Esophagus squamous epithelium (tissue), 5 donors: ENCODE measurements at places on chromosomes 4 and X.
A peak's percentile ranks its signal among the peaks of the same experiment; 100 is the strongest.

DNA sequence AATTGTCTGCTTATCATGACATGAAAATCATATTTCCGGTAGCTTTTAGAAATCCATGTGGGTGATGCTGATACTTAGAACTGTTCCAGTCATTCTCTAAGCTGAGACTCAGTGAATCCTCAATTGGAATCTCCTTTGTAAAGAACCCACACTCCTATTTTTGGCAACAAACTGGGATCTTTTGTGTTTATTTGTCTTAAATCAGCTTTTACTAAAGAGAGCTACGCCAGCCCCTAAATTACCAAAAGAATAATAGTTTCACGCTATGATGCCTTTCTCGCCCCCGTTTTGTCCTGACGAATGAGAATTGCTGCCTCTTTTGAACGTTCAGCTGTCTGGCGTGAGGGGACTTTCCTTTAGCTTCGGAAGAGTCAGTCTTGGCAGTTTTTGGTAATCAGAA lies 195.9 kb downstream of the SHOX start:
- no peaks in the 10 kb centered on the region for H3K27me3 ChIP-seq
- DNase-seq, result no peak
- no peaks in the 10 kb centered on the region for H3K4me1 ChIP-seq
- H3K4me3 ChIP-seq, result no peak overlapping the region
- no peak overlapping the region for H3K27ac ChIP-seq

GRCh38 chrX:9312922-9313867 lies 151.7 kb upstream of the TBL1X start:
- no peaks in the 10 kb centered on the region for H3K27me3 ChIP-seq
- no peak overlapping the region for H3K4me3 ChIP-seq
- H3K27ac ChIP-seq, result no peak overlapping the region
- H3K36me3 ChIP-seq, result no peaks in the 10 kb centered on the region
- no peaks in the 10 kb centered on the region for H3K4me1 ChIP-seq

GRCh38 chr4:8201321-8201781 lies 2.3 kb downstream of the SH3TC1 start:
- peak overlapping the region; percentile 93 for H3K27ac ChIP-seq
- H3K36me3 ChIP-seq, result no peaks in the 10 kb centered on the region
- H3K4me1 ChIP-seq, result peaks cover 55% of the 10 kb centered on the region
- no peaks in the 10 kb centered on the region for H3K27me3 ChIP-seq
- H3K4me3 ChIP-seq, result peak overlapping the region; percentile 74

DNA sequence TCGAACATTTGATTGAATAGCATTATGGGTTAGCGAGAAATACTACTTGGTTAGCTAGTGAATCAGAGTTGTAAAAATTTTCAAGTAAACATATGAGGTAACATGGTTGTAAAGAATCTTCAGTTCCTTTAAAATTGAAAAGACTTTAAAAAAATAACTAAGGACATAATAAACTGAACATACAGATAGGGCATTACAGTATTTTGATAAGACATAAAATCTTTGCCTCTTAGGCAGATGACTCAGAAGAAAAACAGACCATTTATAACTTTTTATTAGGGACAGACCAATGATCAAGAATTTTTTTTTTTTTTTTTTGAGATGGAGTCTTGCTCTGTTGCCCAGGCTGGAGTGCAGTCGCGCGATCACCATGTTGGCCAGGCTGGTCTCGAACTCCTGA lies 43.1 kb downstream of the PNMA5 start:
- peaks cover 75% of the 10 kb centered on the region for H3K36me3 ChIP-seq
- H3K27ac ChIP-seq, result no peak overlapping the region
- no peaks in the 10 kb centered on the region for H3K27me3 ChIP-seq
- no peaks in the 10 kb centered on the region for H3K4me1 ChIP-seq
- no peak for DNase-seq

GRCh38 chr4:145295547-145295946 lies 115.2 kb upstream of the OTUD4 start:
- no peaks in the 10 kb centered on the region for H3K27me3 ChIP-seq
- no peak overlapping the region for H3K4me3 ChIP-seq
- H3K4me1 ChIP-seq, result no peaks in the 10 kb centered on the region

DNA sequence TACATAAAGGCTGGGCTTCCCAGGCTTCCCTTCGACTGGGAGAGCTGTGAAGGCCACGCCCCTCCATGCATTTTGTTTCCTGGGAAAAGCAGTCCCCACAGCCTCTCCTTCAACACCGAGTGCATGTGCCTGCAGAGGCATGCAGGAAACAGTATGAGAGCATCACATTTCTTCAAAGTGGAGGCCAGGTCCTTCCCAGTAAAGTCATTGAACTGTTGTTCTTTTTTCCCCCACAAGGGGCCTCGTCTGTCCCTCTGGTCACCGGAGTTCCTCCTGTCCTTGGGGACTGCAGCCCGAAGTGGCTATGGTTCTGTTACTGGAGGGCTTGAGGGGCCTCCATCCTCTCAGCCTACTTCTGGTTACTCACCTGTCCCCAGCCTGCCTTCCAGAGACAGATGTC lies 56.0 kb downstream of the RAI2 start:
- H3K4me3 ChIP-seq, result no peak overlapping the region
- no peak overlapping the region for H3K27ac ChIP-seq
- no peaks in the 10 kb centered on the region for H3K4me1 ChIP-seq
- no peaks in the 10 kb centered on the region for H3K27me3 ChIP-seq
- no peaks in the 10 kb centered on the region for H3K36me3 ChIP-seq

DNA sequence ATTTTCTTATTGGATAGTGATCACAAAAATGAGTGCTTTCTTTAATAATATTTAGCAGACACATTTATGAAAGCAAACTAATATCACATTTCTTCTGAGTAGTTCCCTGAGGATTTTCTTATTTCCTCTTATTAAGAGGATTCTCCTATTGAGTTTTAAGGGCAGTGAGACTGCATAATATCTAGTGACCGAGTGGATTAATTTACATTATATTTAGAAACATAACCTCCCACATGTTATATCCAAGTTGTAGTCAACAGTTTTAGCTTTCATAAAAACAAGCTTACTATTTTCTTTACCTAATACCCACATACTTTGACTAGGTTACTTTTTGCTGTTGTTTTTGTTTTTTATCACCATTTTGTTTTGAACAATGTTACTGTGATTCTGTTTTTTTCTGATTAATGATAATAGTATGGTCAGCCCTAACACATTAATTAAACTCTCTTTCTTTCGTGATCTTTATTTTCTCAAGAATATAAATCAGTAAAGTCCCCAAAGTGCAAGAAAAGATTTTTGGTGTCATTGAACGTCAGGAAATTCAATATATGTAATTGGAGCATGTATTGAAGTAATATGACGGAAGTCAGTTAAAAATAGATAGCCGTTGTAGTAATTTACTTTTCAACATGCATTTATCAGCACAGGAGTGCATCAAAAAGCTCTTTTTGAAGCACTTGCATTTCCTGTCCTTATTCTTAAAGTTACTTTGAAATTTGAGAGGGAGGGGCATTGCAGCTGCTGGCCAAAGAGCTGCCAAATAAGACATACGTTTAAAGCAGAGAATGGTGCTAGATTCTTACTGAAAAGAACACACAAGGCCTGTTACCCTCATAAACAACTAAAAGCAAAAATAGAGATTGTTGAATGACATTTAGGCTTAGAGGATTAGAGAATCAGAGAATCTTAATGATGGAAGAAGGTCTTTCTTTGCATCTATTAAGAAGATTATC lies 25.2 kb downstream of the DDIT4L start:
- no peaks in the 10 kb centered on the region for H3K27me3 ChIP-seq
- no peaks in the 10 kb centered on the region for H3K36me3 ChIP-seq
- no peak overlapping the region for H3K27ac ChIP-seq
- no peak overlapping the region for H3K4me3 ChIP-seq
- no peaks in the 10 kb centered on the region for H3K4me1 ChIP-seq
- DNase-seq, result no peak

- H3K27ac ChIP-seq, result no peak overlapping the region
- no peaks in the 10 kb centered on the region for H3K36me3 ChIP-seq
- H3K27me3 ChIP-seq, result no peaks in the 10 kb centered on the region
- H3K4me1 ChIP-seq, result peaks cover 15% of the 10 kb centered on the region
- DNase-seq, result no peak
These were observed 147.2 kb upstream of the BCOR start for GRCh38 chrX:40244980-40245379.

DNA sequence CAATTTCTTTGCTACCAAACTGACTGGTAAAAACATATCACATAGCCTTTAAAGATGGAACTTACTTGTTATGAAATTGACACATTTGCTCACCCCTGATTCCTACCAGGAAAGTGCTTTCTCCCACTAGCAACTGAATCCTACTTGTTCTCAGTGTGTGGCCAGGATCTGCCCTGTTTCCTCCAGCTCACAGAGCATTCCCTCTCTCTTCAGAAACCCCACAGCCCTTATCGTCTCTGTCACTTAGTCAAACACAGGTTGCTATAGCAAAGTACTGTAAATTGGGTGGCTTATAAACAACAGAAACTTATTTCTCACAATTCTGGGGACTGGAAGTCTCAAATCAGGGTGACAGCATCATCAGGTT lies 265.2 kb upstream of the BOD1L1 start:
- H3K4me3 ChIP-seq, result no peak overlapping the region
- DNase-seq, result no peak
- no peaks in the 10 kb centered on the region for H3K36me3 ChIP-seq
- no peaks in the 10 kb centered on the region for H3K27me3 ChIP-seq
- no peak overlapping the region for H3K27ac ChIP-seq

GRCh38 chr4:77204621-77205020 lies 47.6 kb downstream of the CCNG2 start:
- H3K36me3 ChIP-seq, result no peaks in the 10 kb centered on the region
- no peak overlapping the region for H3K27ac ChIP-seq
- no peak overlapping the region for H3K4me3 ChIP-seq
- no peak for DNase-seq
- H3K27me3 ChIP-seq, result no peaks in the 10 kb centered on the region

DNA sequence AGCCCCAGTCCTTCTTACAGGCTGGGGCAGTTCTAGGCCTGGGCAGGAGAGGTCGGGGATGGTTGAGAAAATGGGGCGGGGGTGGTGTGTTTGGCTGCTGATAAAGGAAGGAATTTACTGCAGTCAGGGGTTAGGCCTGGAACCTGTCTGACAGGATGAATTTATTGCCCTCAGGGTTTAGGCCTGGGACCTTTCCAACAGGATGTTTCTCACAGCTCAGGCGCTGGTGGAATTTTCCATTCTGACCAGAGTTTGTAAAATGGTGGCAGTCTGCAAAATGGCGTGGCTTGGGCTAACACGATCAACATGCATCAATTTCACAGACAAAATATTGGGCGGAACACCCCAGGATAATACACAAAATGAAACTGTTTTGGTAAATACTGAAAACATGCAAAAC lies 83.5 kb upstream of the SPIN4 start:
- DNase-seq, result no peak
- H3K27me3 ChIP-seq, result no peaks in the 10 kb centered on the region
- peak overlapping the region; percentile 57 for H3K27ac ChIP-seq
- H3K4me1 ChIP-seq, result no peaks in the 10 kb centered on the region

DNA sequence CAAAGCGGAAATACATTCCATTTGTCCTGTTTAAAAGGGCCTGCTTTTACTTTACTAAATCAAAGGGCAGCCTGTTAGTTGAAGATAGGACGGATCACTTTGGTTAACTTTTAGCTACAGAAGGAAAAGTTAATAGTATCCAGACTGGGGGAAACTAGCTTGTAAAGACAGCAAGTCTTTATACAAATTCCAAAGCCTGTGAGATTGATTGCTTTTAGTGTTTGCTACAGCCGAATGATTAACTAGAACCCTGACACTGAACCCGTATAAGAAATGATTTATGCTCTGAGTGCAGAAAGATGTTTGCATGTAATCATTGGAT lies 93.4 kb downstream of the FRAS1 start:
- no peak overlapping the region for H3K27ac ChIP-seq
- H3K27me3 ChIP-seq, result no peaks in the 10 kb centered on the region
- H3K36me3 ChIP-seq, result no peaks in the 10 kb centered on the region
- no peak for DNase-seq
- H3K4me1 ChIP-seq, result no peaks in the 10 kb centered on the region

- peak overlapping the region; percentile 72 for H3K4me3 ChIP-seq
- no peak for DNase-seq
These were observed 2.6 kb downstream of the SAT1 start for GRCh38 chrX:23785580-23785979.

DNA sequence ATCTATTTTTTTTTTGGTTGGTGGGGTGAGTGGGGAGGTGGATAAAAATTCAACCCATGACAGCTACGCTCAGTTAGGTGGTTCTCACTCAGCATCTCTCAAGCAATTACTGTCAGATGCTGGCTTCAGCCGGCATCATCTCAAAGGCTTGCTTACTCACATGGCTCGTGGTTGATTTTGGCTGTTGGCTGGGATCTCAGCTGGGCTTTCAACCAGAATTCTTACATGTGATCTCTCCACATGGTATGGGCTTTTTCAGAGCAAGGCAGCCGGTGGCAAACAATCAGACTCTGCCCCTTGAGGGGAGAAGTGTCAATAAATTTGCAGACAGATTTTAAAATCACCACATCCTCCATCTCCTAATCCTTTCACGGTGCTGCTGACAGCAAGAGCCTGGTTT lies 47.2 kb downstream of the SLC34A2 start:
- no peak overlapping the region for H3K27ac ChIP-seq
- no peaks in the 10 kb centered on the region for H3K36me3 ChIP-seq
- DNase-seq, result no peak
- H3K27me3 ChIP-seq, result no peaks in the 10 kb centered on the region
- H3K4me3 ChIP-seq, result no peak overlapping the region
- H3K4me1 ChIP-seq, result no peaks in the 10 kb centered on the region

- H3K27me3 ChIP-seq, result no peaks in the 10 kb centered on the region
- no peak overlapping the region for H3K4me3 ChIP-seq
- H3K4me1 ChIP-seq, result no peaks in the 10 kb centered on the region
- H3K36me3 ChIP-seq, result no peaks in the 10 kb centered on the region
- no peak for DNase-seq
These were observed 245.7 kb downstream of the AR start for GRCh38 chrX:67789536-67789935.

- H3K36me3 ChIP-seq, result no peaks in the 10 kb centered on the region
- H3K4me3 ChIP-seq, result no peak overlapping the region
- no peak for DNase-seq
These were observed 26.5 kb upstream of the FUNDC1 start for GRCh38 chrX:44569122-44569521.

- H3K4me3 ChIP-seq, result no peak overlapping the region
- DNase-seq, result no peak
- H3K4me1 ChIP-seq, result no peaks in the 10 kb centered on the region
- no peaks in the 10 kb centered on the region for H3K36me3 ChIP-seq
- no peak overlapping the region for H3K27ac ChIP-seq
- peaks cover 39% of the 10 kb centered on the region for H3K27me3 ChIP-seq
These were observed 3.7 kb downstream of the GABRQ start for GRCh38 chrX:152641256-152641875.

GRCh38 chr4:182225257-182225852 lies 17.8 kb upstream of the TENM3 start:
- H3K27ac ChIP-seq, result no peak overlapping the region
- H3K36me3 ChIP-seq, result no peaks in the 10 kb centered on the region

DNA sequence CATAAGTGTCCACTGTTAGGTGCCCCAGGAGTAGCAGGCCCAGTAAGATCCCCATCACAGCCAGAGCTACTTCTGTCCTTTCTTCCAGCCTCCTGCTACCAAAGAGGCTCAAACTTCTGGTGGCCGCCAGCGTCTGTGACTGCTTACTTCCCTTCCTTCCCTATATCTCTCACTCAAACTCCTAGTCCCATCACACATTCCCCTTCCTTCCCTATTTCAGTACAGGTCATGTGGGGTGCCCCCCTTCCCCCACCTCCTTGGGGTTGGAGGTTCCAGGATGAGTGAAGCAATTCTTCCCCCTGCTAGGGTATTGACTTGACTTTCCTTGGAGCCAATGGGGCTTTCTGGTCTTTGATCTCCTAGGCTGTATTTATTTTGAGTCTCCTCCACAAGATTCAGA lies at the start of gene VSIG4:
Gene VSIG4, minus strand, starts transcription at position 137 of the 400 bp plus-strand sequence. Its CDS starts 82 bp downstream, at position 55.
- no peak within 1 kb of the TSS for H3K27ac ChIP-seq
- H3K4me3 ChIP-seq, result no peak within 1 kb of the TSS
- H3K27me3 ChIP-seq, result no peaks in the 10 kb centered on the region
